Glutamatergic neuron (in vitro differentiated cells): ENCODE measurements at places on chromosomes 4 and X. TPM values are rescaled to one million over a fixed set of nuclear protein-coding genes. Genes with fewer than 3 reads are reported as not detected.
A peak's percentile ranks its signal among the peaks of the same experiment; 100 is the strongest.

GRCh38 chr4:119053245-119053644 is 82.4 kb upstream of the MYOZ2 start:
- H3K27me3 ChIP-seq: no peaks in the 10 kb centered on the region
- H3K36me3 ChIP-seq: no peaks in the 10 kb centered on the region
- H3K27ac ChIP-seq: no peak overlapping the region
- no peaks in the 10 kb centered on the region for H3K4me1 ChIP-seq

Gene POLA1
- 13.2 TPM for total RNA-seq

Gene TRIM75
- 0.29 TPM for total RNA-seq

GRCh38 chr4:75920327-75920726 is 18.1 kb upstream of the PPEF2 start:
- no peaks in the 10 kb centered on the region for H3K36me3 ChIP-seq
- peak overlapping the region; percentile 41 for H3K27ac ChIP-seq
- peaks cover 16% of the 10 kb centered on the region for H3K4me1 ChIP-seq
- H3K4me3 ChIP-seq: no peak overlapping the region

- H3K4me3 ChIP-seq: no peak overlapping the region
- H3K36me3 ChIP-seq: peaks cover 4% of the 10 kb centered on the region
- peaks cover 8% of the 10 kb centered on the region for H3K4me1 ChIP-seq
- peak overlapping the region; percentile 7 for H3K27ac ChIP-seq
Observed at GRCh38 chr4:102439236-102439614, 61.9 kb upstream of the NFKB1 start.

Gene PAGE2B
- not detected for total RNA-seq

DNA sequence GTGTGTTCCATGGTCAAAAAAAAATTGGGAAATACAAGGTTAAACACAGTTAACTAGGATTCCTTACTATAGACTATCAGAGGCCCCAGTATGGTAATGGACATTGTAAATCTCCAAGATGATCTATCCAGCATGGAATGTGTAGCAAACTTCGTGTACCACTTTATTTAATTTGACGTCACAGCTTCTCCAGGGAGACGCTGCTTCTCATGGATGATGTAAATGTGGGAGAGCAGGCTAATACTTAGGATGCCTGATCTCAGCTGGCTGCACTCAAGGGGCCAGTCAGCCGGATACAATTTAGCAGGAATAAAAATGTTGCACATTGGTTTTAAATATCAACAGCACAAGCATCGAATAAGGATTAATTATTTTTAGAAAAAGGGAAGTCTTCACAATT is 111.7 kb upstream of the HPF1 start:
- H3K4me1 ChIP-seq: no peaks in the 10 kb centered on the region
- H3K27ac ChIP-seq: no peak overlapping the region
- DNase-seq: no peak
- H3K36me3 ChIP-seq: no peaks in the 10 kb centered on the region

DNA sequence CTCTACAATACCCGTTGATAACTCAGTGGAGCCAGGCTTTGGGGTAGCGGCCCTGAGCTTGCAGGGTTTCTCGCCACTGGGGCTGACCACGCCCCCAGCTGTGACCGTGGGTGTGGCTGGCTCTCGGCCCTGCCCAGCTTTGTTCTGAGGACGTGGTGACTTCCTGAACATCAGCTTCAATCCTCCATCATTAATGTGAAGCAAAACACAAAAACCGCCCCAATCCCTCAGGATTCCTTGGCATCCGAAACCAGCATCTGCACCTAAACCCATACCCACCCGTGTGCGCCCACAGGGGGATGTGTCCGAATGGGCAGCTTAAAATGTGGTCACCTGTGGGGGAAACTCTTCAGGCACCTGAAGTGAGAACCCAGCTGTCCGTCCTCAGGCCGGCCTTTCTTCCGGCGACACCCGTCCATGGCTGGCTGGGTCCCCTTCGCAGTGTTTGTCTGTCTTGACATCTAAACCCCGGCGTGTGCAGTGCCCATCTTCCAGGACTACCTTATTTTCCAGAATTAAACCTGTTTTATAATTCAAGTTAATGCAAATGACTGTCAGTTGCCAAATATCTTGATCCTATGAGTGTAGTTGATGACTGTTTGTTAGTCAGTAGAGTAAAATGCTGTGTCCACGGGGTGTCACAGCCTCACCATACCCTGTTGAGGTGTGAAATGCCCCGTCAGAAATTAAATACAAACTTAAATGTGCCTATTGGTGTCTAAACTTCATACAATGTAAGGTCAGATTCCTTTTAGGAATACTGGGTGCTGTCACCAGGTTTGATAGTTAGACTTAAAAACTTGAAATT is 27.3 kb downstream of the NELFA start:
- H3K36me3 ChIP-seq: no peaks in the 10 kb centered on the region
- DNase-seq: peak; percentile 50

Gene LAMTOR3
- total RNA-seq: 39.1 TPM

- no peak overlapping the region for H3K27ac ChIP-seq
- H3K27me3 ChIP-seq: no peaks in the 10 kb centered on the region
- peaks cover 13% of the 10 kb centered on the region for H3K4me1 ChIP-seq
- no peaks in the 10 kb centered on the region for H3K36me3 ChIP-seq
- DNase-seq: no peak
Observed at GRCh38 chrX:39150621-39151020, 349.4 kb downstream of the MID1IP1 start.

GRCh38 chr4:107815158-107815557 is 9.6 kb upstream of the SGMS2 start:
- no peak for DNase-seq
- no peaks in the 10 kb centered on the region for H3K4me1 ChIP-seq
- no peak overlapping the region for H3K4me3 ChIP-seq
- peaks cover 2% of the 10 kb centered on the region for H3K27me3 ChIP-seq
- no peaks in the 10 kb centered on the region for H3K36me3 ChIP-seq

- H3K27ac ChIP-seq: no peak overlapping the region
- H3K4me3 ChIP-seq: no peak overlapping the region
- DNase-seq: peak; percentile 27
- no peaks in the 10 kb centered on the region for H3K36me3 ChIP-seq
- no peaks in the 10 kb centered on the region for H3K27me3 ChIP-seq
Observed at GRCh38 chrX:38175139-38175538, 45.5 kb downstream of the SRPX start.

Gene ADGRL3
- total RNA-seq: 193 TPM

Gene FAM13A
- 51.2 TPM for total RNA-seq

- no peaks in the 10 kb centered on the region for H3K36me3 ChIP-seq
- no peak overlapping the region for H3K4me3 ChIP-seq
- no peak overlapping the region for H3K27ac ChIP-seq
- no peak for DNase-seq
Observed at GRCh38 chr4:81260443-81261101, 45.5 kb upstream of the PRKG2 start.

Gene COX18
- total RNA-seq: 20.2 TPM

GRCh38 chr4:135065366-135065765 is 863.8 kb upstream of the PABPC4L start:
- no peaks in the 10 kb centered on the region for H3K36me3 ChIP-seq
- no peak for DNase-seq
- H3K27me3 ChIP-seq: no peaks in the 10 kb centered on the region
- no peak overlapping the region for H3K4me3 ChIP-seq
- no peak overlapping the region for H3K27ac ChIP-seq

DNA sequence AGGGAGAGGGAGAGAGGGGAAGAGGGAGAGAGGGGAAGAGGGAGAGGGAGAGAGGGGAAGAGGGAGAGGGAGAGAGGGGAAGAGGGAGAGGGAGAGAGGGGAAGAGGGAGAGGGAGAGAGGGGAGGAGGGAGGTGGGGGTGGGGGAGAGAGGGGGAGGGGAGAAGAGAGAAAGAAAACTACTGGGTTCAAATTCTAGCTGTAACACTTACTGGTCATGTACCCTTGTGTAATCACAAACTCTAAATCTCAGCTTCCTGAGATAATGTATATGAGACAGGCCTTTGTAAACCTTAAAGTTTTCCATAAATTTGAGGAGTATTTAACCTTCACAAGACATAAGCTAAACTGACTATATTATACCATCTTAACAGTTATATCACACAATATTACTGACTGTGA is 109.1 kb downstream of the FGF16 start:
- H3K4me1 ChIP-seq: no peaks in the 10 kb centered on the region
- no peak for DNase-seq

DNA sequence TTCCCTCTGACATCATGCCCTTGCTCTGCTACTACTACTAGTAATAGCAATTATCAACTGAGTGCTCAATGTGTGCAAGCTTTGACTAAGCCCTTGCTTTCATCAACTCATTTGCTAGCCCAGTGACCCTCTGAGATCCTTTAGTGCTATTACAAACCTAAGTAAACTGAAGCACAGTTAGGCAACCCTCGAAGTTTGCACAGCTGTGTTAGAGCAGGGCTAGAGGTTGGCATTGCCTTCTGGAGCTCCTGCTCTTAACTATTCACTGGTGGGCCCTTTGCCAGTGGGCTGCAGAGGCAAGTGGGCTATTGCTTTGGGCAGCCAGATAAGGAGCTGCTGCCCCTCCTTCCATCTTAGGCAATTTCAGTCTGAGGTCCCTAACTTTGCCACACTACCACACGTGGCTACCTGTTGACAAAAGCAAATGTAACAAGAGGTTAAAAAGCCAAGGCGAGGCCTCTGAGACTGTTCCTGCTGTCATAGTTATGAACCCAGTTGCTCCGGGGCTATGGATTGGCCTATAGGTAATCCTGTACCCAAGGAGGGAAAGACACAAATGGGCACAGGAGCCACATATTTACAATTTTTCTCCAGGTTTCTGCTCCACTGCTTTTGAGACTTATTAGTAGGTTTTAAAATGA is 41.5 kb upstream of the ANKRD50 start:
- H3K4me1 ChIP-seq: no peaks in the 10 kb centered on the region
- no peaks in the 10 kb centered on the region for H3K27me3 ChIP-seq
- no peak for DNase-seq
- H3K27ac ChIP-seq: no peak overlapping the region
- H3K4me3 ChIP-seq: no peak overlapping the region

Gene GAGE12J
- not detected for total RNA-seq

DNA sequence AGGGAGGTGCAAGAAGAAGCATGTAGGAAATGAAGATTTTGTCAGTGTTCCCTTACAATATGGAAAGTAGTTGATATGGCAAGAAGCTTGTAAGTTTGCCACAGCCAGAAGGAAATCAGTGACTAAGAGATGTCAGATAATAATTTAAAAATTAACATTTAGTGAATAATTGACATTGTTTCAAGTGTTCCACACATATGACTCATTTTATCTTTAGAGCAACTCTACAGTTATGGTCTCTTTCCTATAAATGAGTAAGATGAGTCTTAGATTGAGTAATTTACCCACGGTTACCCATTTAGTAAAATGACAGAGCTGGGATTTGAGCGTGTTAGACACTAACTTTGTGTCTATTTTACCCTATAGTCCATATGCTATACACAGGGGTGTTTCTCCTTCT is 300.3 kb upstream of the IRS4 start:
- H3K4me3 ChIP-seq: no peak overlapping the region
- H3K27ac ChIP-seq: no peak overlapping the region
- no peak for DNase-seq
- H3K27me3 ChIP-seq: peaks cover 2% of the 10 kb centered on the region
- H3K4me1 ChIP-seq: no peaks in the 10 kb centered on the region
- no peaks in the 10 kb centered on the region for H3K36me3 ChIP-seq

Gene MSX1
- 0.22 TPM for total RNA-seq
